ENCODE measurements at places on chromosomes 7 and 10.

DNA sequence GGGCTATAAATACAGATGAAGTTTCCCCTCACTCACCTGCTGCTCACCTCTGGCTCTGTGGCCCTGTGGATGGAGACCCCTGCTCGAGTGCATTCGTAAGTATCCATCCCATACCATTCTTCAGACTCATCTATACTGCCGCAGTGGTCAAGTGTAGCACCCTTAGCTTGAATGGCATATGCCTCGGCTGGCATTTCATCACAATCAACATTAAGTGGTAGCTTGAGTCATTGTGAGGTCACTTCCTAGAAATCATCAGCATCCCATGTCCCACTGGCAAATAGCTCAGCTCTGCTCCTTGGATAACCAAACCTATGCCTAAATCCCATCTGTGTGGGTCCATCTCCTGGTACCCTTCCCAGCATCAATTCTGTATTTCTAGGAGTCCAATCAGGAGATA is 38.2 kb downstream of the MDH2 start:
- DNase-seq: no peak

- DNase-seq: peak; percentile 94
Observed at GRCh38 chr10:133329491-133330202, 7.0 kb downstream of the CALY start.

- DNase-seq: peak; percentile 56
Observed at GRCh38 chr7:44059219-44060090, 5.9 kb downstream of the PGAM2 start.

DNA sequence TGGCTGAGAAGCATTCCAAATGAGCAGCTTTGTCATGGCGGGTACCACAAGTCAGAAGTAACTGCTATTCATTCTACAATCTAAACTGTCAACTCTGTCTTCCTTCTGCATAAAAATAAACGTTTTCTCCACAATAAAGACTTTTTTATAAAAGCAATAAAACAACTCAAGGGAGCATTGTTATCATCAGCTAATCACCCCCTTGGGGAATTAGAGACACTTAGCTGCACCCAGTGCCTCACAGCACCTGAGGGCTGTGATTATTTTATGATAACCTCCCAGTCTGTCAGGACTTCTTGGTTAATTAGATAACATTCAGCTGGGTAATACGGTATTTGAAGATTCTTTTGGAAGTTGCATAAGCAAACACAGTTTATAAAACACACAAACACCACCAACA is 155.6 kb downstream of the PPP1R3A start:
- no peak for DNase-seq

GRCh38 chr10:115903207-115903606 is 369.8 kb downstream of the GFRA1 start:
- DNase-seq: no peak

DNA sequence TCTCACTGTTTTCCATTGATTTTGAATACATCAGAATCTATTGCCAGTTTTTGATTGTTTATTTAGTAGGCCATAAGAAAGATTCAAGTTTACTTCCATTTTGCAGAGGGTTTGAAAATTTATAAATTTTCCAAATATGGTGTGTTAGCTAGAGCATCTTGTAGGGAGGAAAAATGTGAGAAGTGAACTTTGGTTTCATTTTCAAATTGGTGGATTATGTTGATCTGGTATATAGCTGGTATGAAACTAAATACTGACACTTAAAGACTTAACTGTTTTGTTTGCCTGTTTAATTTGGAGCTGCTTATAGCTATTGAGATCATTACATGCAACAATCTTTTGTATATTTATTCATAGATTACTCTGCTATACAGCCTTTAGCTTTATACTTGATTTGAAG is 108.1 kb downstream of the ADAM22 start:
- no peak for DNase-seq

GRCh38 chr7:105760551-105761447 is 115.6 kb downstream of the ATXN7L1 start:
- DNase-seq: no peak

GRCh38 chr7:2719007-2719406 is 31.0 kb downstream of the AMZ1 start:
- DNase-seq: no peak

Measured in sciatic nerve (tissue), 2 donors.